Sigmoid colon (tissue), 7 donors: ENCODE measurements at places on chromosomes 1 and 21. TPM values are rescaled to one million over a fixed set of nuclear protein-coding genes. Genes with fewer than 3 reads are reported as not detected.

DNA sequence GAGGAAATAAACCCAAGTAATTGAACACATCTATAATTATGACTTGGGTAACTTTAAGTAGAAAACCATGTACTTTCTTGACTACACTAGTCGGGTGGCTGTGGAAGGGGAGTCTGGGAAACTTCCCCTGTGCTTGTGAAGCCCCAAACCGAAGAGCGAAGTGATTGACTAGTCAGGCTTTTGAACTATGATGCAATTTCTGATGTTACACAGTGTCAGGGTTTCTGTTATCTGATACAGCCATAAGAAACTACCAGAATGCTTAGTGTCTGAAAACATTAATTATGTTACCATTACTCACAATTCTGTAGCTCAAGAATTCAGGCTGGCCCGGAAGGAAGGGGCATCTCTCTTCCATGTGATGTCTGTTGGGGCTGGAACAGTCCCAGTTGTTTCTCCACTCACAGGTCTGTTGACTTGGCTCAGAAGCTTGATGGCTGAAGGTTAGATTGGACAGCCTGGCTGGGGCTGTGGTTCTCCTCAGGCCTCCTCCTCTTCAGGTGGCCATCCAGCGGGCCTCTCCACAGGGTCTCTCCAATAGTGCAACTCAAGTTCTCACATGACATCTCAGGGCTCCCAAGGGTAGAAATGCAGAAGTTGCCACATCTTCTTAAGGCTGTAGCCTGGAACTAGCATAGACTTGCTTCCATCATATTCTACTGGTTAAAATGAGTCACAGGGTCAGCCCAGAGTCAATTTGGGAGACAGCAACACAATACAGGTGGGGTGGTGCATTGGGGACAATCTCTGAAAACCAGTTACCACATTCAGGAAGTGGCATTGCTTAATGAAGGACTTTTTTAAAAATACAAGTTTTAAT lies 8.3 kb upstream of the C8B start:
- DNase-seq: no peak

DNA sequence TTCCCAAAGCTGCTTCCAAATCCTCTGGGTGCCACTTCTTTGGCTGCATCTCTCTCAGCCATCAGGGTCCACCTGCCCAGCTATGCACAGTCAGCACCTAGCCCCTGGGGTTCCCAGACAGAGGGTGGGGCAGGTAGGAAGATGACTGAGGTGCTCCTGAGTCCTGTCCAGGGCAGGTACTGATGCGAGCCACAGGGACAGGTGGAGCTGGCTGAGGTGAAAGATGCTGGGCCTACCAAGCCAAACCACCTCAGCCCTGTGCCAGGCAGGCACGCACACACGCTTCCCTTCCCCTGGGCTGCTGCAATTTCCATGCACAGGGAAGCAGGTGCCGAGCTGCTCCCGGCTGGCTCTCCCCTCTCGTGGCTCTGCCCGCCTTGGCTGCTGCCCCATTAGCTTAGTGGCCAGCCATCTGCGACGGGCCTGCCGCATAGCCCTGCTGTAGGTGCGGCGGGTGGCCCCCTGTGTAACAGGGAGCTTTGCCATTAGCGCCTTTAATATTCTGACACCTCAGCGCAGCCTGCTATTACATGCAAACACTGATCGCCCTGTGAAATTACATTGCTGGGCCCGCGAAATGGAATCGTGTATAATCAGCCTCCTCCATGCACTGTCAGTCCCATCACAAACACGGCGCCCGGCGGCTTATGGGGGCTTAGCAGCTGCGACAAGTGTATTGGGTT lies 38.9 kb downstream of the DMAP1 start:
- DNase-seq: no peak

- DNase-seq: no peak
These were observed 157.7 kb downstream of the HHIPL2 start for GRCh38 chr1:222390181-222390580.

DNA sequence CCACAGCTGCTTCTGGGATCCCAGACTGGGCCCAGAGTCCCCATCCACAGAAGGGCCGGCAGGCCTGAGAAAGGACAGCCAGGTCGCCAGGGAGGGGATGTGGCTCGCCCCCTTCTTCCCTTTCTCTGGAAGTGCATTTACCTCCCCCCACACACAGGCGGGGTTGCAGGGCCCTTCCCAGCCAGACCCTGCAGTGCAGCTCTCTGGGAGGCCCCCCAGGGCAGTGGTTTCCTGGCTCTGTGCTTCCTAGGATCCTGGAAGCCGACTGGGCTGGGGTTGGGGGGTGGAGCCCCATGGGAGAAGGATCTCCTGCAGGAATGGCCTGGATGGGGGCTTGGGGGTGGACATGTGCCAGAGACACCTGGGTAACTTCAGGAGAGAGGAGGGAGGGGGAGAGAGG lies 4.2 kb upstream of the COL6A1 start:
- peak; percentile 89 for DNase-seq

DNA sequence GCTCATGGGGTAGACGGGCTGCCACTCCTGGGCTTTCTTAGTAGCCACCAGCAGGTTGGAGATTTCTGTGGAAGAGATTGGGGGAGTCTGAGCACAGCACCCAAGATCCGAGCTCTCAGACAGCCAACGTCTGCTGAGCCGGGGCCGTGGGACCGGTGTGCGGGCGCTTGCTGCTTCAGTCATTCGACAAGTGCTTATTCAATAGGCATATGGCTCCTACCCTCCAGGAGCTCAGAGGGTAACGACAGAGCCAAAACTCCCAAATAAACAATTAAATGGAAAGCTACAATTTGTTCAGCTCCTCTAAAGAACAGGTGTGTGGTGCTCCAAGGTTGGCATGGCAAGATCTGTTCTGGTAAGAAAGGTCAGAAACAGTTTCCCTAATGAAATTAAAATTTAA lies 106.0 kb downstream of the RAVER2 start:
- DNase-seq: no peak

DNA sequence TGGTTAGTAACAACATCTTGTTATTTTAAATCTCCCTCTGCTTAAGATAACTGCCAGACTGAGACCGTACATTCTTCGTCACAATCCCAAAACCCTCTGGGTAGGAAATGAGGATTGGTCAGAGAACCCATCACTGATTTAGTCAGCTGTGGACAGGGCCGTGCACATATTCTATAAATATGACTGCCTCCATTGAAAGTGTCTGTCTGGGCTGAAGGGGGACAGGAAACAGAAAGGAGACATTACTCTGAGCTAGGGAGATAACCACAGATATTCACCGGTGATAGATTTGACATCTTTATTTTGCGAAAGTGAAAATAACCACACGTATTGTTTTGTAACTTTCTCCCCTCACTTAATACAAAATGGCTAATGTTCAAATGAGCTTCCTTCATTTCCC lies 36.9 kb upstream of the ST6GALNAC5 start:
- no peak for DNase-seq

- no peak for DNase-seq
These were observed 2.4 kb upstream of the PROX1 start for GRCh38 chr1:213985209-213986019.

GRCh38 chr1:231508941-231509340 lies 19.5 kb upstream of the TSNAX start:
- no peak for DNase-seq

GRCh38 chr1:66214901-66215300 lies 319.1 kb upstream of the SGIP1 start:
- no peak for DNase-seq

DNA sequence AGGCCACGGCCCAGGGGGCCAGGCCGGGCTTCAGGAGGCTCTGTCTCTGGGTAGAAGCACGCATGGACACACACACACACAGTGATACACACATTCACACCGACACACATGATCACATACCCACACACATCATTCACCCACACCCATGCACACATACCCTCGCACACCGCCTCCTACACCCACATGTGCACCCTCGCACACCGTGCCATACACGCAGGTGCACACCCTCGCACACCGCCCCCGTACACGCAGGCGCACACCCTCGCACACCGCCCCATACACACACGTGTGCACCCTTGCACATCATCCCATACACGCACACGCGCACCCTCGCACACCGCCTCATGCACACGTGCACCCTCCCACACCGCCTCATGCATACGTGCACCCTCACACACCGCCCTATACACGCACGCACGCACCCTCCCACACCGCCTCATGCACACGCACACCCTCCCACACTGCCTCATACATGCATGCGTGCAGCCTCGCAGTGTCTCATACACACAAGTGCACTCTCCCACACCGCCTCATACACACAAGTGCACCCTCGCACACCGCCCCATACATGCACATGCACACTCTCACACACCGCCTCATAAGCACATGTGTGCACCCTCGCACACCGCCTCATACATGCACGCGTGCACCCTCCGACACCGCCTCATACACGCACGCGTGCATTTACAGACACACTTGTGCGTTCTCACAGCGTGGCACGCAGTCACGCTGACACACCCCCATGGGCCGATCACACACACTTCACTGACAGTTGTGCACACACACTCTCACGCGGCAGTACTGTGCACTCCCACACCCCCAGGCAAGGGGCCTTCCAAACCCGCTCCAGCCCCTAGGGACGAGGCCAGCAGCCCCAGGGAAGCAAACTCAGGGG lies 128.1 kb downstream of the SIK1 start:
- DNase-seq: no peak

DNA sequence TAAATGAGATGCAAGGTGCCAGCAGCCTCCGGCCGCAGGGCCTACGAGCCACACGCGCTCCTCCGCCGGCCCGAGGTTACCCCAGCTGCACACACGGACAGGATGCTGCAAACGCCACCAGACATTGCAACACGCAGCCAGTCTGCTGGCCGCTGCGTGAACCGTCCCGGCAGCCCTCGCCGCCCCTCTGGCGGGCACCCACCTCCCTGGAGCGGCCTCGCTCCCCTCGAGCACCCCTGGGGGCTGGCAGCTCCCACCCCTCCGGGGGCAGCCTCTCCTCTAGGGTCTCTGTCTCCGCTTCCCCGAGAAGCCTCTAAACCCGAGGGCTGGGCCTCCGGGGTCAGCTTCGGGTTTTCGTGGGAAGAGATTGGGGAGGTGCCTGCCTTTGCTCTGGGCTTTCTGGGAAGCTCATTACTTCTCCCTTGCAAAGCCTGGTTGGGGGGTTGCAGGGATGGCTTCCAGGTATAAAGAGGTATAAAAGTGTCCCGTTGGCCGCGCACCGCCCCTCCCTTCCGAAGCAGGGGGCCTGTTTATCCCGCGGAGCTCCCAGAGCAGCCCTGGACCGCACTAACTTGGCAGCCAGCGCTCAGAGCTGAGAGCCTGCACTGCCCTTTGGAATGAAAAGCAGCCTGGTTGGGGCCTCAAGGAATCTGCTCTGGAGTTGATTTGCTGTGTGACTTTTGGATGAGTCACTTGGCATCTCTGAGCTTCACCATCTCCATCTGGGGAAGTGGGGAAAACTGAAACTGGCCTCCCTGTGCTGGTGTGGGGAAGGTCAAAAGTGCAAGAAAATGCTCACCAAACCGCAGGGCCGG lies 21.8 kb downstream of the DHRS3 start:
- DNase-seq: peak; percentile 97

GRCh38 chr1:112935461-112936111 lies 20.4 kb downstream of the SLC16A1 start:
- no peak for DNase-seq

- no peak for DNase-seq
These were observed 38.5 kb upstream of the TRAPPC10 start for GRCh38 chr21:43973634-43973955.

GRCh38 chr21:34519016-34519415 lies 7.0 kb upstream of the KCNE1 start:
- DNase-seq: no peak

DNA sequence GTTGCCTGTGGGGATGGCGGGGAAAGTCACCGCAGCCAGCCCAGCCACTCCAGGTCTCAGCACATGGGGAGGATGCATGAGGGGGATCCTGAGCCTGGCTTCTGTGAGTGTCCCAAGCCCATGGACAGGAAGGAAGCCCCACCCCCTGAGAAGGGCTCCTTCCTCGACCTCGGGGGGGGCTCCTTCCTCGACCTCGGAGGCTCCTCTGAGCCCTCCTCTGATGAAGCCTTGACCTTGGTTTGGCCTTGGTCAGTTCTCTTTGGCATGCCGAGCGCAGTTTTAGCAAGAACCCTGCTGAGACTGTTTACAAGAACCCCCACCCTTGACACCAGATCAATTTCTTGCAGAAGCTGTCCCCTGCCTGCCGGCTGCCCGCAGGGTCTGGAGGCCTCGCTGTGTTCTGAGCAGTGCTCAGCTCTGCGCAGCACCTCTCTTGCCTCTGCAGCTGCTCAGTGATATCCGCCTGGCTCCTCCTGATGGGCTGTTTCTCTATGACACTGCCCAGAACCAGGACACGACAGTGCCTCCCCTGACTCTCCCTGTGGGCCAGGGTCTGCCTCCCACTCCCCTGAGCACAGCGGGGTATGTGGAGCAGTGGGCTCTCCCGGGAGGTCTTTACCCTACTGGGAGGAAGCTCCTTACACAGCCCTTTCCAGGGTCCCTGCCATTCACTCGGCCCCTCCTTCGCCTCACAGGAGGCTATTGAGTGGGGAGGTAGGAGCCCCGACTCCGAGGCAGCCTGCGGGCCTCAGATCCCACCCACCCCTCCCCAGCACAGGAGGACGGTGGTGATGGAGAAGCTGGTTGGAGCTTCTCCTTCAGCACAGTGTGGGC lies 15.4 kb downstream of the ACTRT2 start:
- DNase-seq: peak; percentile 15

- peak; percentile 96 for DNase-seq
These were observed at the start of gene QSOX1 for GRCh38 chr1:180154325-180155181. Gene QSOX1 (plus strand): TSS chr1:180154869. CDS start chr1:180154908, 39 bp downstream.

DNA sequence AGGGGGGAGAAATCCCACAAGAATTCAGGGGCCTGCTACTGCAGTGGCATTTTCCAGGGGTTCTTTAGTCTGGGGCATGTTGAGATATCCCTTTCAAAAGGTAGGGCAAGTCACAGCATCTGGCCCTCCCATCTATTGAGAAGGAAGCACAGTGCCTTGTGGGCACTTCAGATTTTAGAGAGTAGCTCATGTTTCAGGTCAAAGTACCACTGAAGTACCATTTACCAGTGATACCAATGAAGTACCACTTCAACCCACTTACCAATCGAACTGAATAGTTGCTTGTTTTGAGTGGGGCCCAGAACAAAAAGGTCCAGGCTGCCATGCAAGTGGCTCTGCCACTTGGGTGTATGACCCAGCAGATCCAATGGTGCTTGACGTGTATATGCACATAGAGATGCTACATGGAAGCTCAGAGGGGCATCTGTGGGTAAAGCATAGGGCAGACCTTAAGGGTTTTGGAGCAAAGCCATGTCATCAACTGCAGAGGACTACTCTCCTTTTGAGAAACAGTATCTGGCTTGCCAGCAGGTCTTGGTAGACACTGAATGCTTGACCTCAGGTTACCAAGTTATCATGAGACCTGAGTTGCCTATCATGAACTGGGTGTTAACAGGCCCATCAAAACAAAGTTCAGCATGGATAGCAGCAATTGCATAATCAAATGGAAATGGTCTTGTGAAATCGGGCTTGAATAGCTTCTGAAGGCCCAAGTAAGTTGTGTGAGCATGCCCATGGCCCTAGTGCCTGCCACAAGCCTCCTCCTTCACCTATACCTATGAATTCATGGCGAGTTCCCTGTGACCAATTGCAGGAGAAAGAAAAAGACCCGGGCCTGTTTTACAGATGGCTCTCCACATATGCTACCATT lies 23.5 kb downstream of the PLA2G2D start:
- DNase-seq: no peak

GBP1 gene
- total RNA-seq: 24.2 TPM

UTS2 gene
- total RNA-seq: not detected
